T-helper 1 cell (primary cell): ENCODE measurements at places on chromosomes 5 and 9.

GRCh38 chr5:79602889-79603288, 9.4 kb upstream of the TENT2 start:
- DNase-seq: no peak

GRCh38 chr5:68817632-68818031, 276.2 kb upstream of the SLC30A5 start:
- DNase-seq: no peak

- no peak for DNase-seq
Measured at GRCh38 chr5:120895660-120896059, 431.6 kb downstream of the PRR16 start.

- DNase-seq: no peak
Measured at GRCh38 chr9:81162361-81162760, 527.0 kb downstream of the TLE1 start.

- no peak for DNase-seq
Measured at GRCh38 chr9:128245421-128246151, 30.2 kb downstream of the GOLGA2 start.

DNA sequence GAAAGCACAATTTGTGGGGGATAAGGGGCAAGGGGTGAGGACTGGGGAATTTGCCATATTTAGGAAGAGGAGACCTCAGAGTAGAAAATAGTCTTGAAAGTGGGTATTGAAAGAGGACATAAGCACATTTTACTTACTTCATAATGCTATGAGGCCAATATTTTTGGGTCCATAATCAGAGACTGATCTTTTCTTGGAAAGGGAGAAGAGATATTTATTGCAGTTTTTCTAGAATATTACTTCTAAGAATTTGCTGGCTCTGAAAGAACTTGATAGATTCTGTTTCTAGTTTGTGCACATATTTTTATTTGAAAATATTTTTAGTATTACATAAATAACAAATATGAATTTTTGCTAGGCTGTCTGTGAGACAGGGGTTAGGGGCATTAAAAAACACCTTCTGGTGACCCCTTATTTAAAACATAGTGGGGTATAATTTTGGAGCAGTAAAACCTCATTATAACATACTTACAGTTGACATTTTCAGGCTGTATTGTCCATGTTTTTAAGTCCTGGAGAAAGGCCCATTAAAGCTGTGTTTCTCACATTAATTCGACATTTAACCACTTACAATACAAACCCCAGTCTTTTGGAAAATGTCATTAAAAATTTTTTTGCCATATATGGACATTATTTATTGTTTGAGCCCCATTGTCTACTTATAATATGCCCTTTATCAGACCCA, 118.9 kb upstream of the NFIB start:
- no peak for DNase-seq

DNA sequence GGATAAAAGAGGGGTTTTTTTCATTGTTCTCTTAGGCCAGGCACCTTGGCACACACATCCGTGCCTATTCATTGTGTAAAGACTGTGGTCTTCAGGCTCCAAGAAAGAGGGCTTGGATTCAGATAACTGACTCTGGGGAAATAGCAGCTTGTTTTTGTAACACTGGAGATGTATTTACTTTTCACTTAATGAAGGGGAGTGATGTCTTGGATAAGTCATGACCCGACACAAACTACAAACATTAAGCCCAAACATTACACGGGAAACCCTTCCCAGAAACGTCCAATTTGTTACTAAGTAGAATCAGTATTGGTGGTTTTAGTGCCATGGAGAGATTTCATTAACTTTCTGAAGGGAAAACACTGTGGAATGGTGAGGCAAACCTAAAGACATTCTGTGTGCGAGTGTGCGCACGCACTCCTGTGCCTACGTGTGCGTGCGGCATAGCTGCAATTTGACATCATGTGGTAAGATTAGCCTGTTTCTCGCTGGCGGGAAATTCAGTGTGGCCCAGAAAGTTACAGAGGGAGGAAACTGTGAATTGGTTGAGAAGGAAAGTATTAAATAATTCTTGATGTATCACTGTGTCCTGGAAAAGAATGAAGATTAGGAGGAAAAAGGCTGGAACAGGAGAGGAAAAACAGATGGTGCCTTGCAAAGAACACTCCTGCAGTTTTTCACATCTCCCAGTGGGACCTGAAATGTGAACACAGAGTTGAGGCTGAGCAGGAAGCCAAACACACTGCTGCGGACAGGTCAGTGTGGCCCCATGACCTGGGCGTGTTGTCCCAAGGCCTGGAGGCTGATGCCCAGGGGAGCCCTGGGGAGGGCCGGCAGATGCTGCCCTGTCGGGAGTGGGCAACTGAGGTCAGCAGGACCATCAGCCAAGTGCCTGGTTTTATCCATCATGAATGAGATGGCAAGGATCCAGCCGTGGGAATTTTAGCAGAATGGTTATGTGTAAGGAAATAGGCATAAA, 108.5 kb downstream of the GAS1 start:
- DNase-seq: no peak

DNA sequence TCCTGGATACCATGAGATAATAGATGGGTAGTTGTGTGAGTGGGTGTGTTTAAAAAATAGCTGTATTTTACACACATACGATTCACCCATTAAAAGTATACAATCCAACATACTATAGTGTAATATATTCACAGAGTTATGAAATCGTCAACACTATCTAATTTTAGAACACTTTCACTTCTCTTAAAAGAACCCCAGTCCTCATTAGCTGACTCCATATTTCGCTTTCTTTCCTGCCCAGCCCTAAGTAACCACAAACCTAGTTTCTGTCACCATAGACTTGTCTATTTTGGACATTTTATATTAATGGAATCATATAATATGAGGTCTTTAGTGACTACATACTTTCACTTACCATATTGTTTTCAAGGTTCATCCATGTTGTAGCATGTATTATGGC, 63.8 kb upstream of the S1PR3 start:
- DNase-seq: no peak

DNA sequence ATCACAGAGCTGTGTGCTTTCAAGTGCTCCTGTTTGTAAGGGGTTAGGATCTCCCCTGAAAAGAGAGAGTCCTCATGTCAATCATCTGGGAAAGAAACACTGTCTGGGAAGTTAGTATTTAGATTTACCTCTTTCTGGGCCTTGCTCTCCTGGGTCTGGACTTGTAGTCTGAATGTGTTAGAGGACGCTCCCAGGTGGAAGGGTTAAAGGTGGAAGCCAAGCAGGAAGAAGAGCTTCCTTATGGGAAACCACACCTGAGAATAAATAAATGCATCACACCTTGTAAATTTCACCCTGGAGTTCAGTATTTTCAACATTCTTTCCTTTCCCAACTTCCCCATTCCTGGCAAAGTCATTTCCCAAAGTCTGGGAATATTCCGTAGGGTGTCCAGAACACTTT, 1.3 kb downstream of the PLGRKT start:
- no peak for DNase-seq

- DNase-seq: no peak
Measured at GRCh38 chr5:113447498-113448050, 12.8 kb upstream of the TSSK1B start.

GRCh38 chr5:34616651-34617050, 39.5 kb upstream of the RAI14 start:
- no peak for DNase-seq

GRCh38 chr5:125536095-125536494, 789.7 kb upstream of the ZNF608 start:
- no peak for DNase-seq

- no peak for DNase-seq
Measured at GRCh38 chr5:172274951-172275753, 8.4 kb downstream of the UBTD2 start.

GRCh38 chr5:926417-927171, 33.9 kb downstream of the TRIP13 start:
- no peak for DNase-seq

- no peak for DNase-seq
Measured at GRCh38 chr5:66769839-66770617, 173.8 kb downstream of the MAST4 start.

- DNase-seq: no peak
Measured at GRCh38 chr5:42767491-42768105, 11.0 kb downstream of the CCDC152 start.

DNA sequence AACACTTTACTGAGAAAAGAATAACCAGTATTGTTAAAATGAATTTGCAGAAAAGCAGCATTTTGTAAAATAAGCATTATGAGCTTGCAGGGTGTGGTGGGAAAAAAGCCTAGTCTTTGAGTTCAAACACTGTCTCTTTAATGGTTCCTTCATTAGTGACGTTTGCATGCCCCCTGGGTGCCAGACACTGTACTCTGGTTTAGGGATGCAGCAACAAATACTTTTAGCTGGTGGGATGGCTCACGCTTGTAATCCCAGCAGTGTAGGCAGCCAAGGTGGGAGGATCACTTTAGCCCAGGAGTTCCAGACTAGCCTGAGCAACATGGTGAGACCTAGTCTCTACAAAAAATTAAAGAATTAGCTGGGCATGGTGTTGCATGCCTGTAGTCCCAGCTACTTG, 62.3 kb downstream of the MAST4 start:
- DNase-seq: no peak
